ENCODE measurements at places on chromosomes 1 and 21.

GRCh38 chr1:218353656-218354055, 8.5 kb downstream of the TGFB2 start:
- no peak for DNase-seq

- DNase-seq, result no peak
Observed at GRCh38 chr21:25329227-25329825, 278.0 kb downstream of the MRPL39 start.

- no peak for DNase-seq
Observed at GRCh38 chr1:41874151-41874719, 44.5 kb downstream of the HIVEP3 start.

GRCh38 chr1:18481921-18482701, 1.4 kb downstream of the KLHDC7A start:
- no peak for DNase-seq

- no peak for DNase-seq
Observed at GRCh38 chr1:226982451-226983177, 42.5 kb downstream of the COQ8A start.

Data from progenitor cell of endocrine pancreas (in vitro differentiated cells).